ENCODE measurements at places on chromosomes 6 and 20.

DNA sequence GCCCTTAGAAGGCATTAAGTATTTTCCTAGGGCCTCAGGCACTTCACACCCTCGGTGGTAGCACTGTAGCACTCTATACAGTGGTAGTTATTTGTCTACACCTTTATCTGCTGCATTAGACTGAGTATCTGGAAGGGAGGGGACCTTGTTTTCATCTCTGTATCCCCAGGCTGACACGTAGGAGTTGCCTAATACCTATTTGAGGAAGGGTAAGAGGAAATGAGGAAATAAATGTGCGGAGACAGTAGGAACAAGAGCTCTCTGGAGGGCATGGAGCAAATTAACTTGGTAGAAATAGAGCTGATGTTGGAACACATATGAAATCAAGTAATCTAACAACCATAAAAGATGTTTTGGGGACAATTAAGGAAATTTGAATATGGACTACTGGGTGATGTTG, 3.9 kb downstream of the CNPY3 start:
- DNase-seq: no peak

DNA sequence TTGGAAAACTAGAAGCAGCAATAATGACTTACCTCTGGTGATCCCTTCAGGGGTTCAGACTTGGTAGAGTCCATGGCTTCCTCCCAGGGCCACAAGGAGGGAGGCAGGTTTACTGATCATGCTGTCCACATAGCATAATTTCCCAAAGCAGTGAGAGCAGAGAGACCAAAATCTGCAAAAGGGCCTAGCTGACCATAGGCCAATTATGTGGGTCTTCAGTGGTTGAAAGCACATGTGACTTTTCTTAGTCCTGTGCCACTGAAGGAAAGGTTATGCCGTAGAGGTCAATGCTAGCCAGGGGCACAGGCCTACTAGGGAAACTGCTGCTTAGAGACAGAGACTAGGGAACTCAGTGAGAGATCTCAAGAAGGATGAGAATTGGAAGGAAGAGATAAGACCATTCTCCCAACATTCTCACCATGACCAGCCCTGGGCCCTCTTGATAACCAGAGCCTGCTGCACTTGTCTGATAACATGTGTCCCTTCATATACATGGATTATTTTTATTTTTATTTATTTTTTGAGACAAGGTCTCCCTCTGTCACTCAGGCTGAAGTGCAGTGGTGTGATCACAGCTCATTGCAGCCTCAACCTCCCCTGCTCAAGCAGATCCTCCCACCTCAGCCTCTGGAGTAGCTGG, 2.0 kb upstream of the GTPBP2 start:
- DNase-seq: no peak

GRCh38 chr20:35252037-35252461, 25.6 kb downstream of the MMP24 start:
- DNase-seq: no peak

- DNase-seq: no peak
Observed at GRCh38 chr6:139047677-139048076, 19.1 kb downstream of the ABRACL start.

DNA sequence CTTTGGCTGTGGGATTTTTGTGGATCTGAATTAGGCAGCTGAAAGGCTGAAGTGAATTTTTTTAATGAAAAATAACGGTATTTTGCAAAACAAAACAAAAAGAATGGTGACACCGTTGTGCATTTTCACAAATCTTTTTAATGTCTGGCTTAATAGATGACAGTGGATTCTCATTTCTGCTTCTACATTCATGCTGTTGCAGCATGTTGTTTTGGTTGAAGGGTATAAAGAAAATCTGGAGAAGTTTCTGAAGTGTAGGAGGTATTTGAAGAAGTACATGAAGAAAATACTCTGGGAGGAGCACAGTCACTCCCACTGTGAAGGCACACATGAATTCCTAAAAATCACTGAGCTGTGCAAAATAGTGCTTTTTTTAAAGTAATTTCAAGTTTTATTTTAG, 3.1 kb upstream of the MAP3K5 start:
- DNase-seq: no peak
